Ovary (tissue), 10 donors: ENCODE measurements at places on chromosomes 4 and X. TPM values are rescaled to one million over a fixed set of nuclear protein-coding genes. Genes with fewer than 3 reads are reported as not detected.
A peak's percentile ranks its signal among the peaks of the same experiment; 100 is the strongest.

The ODAPH gene
- total RNA-seq: not detected

The COL4A6 gene
- total RNA-seq: 10.6 TPM

- no peak for DNase-seq
- no peaks in the 10 kb centered on the region for H3K4me1 ChIP-seq
- H3K27ac ChIP-seq: no peak overlapping the region
- no peaks in the 10 kb centered on the region for H3K36me3 ChIP-seq
Measured at GRCh38 chr4:98377559-98377958, 116.4 kb downstream of the RAP1GDS1 start.

The VCX2 gene
- not detected for total RNA-seq

- no peak for DNase-seq
- no peak overlapping the region for H3K27ac ChIP-seq
- H3K36me3 ChIP-seq: no peaks in the 10 kb centered on the region
Measured at GRCh38 chr4:98387345-98388026, 126.3 kb downstream of the RAP1GDS1 start.

GRCh38 chr4:8410641-8411271, 29.8 kb downstream of the ACOX3 start:
- peaks cover 1% of the 10 kb centered on the region for H3K4me1 ChIP-seq
- H3K36me3 ChIP-seq: no peaks in the 10 kb centered on the region
- peak; percentile 77 for DNase-seq

The TMEM271 gene
- total RNA-seq: not detected

The SRPX2 gene
- 19.6 TPM for total RNA-seq

The GLOD5 gene
- not detected for total RNA-seq

The SORCS2 gene
- 2.4 TPM for total RNA-seq

The CYLC1 gene
- not detected for total RNA-seq

The TRMT44 gene
- 35.9 TPM for total RNA-seq

DNA sequence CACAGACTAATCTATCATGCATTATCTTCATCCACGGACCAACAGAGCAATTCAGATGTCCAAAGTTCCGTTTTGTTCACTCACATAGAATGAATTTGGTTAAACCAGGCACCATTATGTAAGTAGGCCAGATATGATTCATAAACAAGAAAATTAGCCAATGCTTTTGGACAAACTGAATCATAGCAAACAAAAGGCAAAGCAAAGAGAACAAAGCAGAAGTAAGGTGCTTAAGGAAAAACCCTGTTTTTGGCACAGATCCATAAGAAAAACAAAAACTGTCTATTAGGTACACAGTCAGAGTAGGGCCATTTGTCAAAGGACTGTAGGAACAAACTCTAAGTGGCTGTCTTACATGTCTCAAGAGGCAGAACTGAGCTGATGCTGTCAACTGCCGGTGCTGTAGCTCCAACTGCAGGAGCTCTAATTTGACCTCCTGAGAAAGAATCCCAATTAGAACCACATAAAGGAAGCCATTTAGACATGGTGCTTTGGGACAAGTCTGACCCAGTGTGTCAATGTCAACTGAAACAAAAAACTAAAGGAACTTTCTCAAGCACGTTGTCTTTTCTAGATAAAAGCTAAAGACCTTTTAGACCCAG, 146.7 kb downstream of the COL25A1 start:
- H3K4me3 ChIP-seq: no peak overlapping the region
- no peaks in the 10 kb centered on the region for H3K36me3 ChIP-seq
- no peak for DNase-seq

The TSPAN5 gene
- 69.5 TPM for total RNA-seq

DNA sequence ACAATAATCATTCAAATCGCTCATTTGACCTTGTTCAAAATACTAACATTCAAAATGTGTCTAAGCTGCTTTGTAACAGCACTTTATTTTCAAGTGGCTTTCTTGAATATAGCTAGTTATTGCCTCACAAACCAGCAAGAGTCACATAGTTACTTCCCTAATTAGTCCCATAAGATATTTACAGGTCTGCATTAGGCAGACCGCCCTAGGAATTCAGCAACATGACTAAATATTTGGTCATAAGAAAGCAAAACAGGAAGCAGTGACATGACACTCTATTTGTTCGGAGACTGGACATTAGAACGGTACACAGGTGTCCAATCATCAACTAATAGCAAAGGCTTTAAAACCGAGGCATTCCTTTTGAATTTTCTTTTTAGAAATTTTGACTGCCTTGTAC, 262.0 kb downstream of the COL25A1 start:
- no peak overlapping the region for H3K4me3 ChIP-seq
- no peak for DNase-seq
- no peaks in the 10 kb centered on the region for H3K4me1 ChIP-seq
- no peaks in the 10 kb centered on the region for H3K27me3 ChIP-seq
- H3K27ac ChIP-seq: no peak overlapping the region
- no peaks in the 10 kb centered on the region for H3K36me3 ChIP-seq

DNA sequence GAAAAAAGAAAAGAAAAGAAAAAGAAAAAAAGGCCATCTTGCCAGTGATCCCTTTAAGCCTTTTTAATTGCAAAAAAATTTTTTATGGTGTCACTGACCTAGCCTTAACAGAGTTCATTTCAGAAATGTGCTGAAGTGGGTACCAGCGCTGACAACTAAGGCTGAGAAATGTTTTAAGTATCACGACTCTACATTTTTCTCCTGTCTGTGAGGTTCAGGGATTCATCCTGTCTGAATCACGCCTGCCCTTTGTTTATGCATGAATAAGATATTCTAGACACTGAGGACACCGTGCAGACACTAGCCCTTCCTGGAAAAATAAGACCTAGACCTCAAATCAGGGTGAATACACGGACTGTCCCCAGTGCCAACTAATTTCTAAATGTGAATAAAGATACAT, 154.4 kb upstream of the NOCT start:
- H3K27me3 ChIP-seq: no peaks in the 10 kb centered on the region
- no peak overlapping the region for H3K4me3 ChIP-seq
- no peaks in the 10 kb centered on the region for H3K4me1 ChIP-seq
- no peaks in the 10 kb centered on the region for H3K36me3 ChIP-seq
- H3K27ac ChIP-seq: no peak overlapping the region

GRCh38 chrX:135625995-135626394, 87.4 kb upstream of the CT45A1 start:
- H3K27ac ChIP-seq: no peak overlapping the region
- no peaks in the 10 kb centered on the region for H3K27me3 ChIP-seq
- no peak for DNase-seq
- no peak overlapping the region for H3K4me3 ChIP-seq
- H3K4me1 ChIP-seq: no peaks in the 10 kb centered on the region
- H3K36me3 ChIP-seq: no peaks in the 10 kb centered on the region

DNA sequence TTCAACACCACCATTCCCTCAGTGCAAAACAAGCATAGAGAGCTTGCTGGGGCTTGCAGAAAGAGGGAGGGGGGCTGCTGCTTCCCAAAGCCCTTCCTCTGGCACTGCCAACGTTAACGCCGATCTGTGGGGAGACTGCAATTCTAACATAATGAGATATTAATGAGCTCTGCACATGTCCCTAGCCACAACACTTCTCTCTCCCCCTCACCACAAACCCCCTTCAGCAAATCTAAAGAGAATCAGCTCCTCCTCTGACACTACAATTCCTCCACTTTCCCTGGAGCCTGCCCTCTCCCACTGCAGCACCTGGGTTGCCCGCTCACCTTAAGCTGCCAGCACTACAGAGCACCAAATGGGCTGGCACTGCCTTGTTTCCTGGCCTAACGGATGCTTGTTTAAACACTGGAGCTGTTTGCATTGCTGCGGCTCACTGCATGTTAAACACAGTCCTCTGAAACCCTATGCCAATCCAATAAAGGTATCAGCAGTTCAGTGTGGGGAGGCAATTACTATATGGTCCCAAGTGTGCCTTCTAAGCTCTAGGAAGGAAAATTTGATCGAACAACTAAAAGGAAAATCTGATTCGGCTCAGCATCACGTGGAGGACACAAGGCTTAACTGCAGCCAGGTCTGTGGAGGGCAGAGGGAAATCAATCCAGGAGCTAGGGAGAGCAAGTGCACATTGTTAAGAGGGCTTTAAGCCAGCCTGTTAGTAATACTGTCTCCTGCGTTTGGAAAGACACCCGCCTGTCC, 232.4 kb downstream of the MAML3 start:
- H3K4me1 ChIP-seq: peaks cover 33% of the 10 kb centered on the region
- no peaks in the 10 kb centered on the region for H3K27me3 ChIP-seq
- H3K36me3 ChIP-seq: no peaks in the 10 kb centered on the region
- H3K4me3 ChIP-seq: no peak overlapping the region
- H3K27ac ChIP-seq: peak overlapping the region; percentile 48

The LRBA gene
- 32.9 TPM for total RNA-seq

The RHOXF1 gene
- 1.2 TPM for total RNA-seq

DNA sequence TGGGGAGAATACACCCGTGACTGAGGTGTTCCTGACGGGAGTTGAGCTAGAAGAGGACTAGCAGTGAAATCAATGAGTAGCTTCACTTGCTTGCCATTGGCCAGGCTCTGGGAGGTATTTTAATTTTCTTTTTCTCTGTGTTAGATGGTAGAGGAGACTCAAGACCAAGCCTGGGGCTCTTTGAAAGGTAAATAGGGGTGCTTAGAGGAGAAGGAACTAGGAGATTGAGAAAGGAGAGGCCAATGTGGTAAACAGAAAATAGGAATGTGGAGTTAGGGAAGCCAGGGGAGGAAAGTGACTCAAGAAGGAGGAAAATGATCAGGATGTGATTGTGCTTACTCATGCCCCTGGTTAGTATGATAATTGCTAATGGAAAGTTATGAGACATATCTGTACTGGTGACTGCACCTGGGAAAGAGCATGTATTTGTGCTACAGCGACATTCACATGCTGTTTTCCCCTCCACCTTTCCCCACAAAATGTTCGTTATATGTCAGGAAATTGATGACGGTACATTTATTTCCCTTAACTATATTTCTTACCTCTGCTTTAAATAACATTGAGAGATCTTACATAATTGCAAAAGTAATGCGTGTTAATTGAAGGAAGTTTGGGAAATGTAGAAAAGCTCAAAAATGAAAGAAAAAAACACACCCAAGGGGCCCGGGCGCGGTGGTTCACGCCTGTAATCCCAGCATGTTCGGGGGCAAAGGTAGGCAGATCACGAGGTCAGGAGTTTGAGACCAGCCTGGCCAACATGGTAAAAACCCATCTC, 16.9 kb upstream of the LRBA start:
- H3K27ac ChIP-seq: no peak overlapping the region
- no peak overlapping the region for H3K4me3 ChIP-seq
